ENCODE measurements at places on chromosomes 2 and 18.

GRCh38 chr18:13428319-13428718 is 209.8 kb downstream of the LDLRAD4 start:
- DNase-seq: no peak

DNA sequence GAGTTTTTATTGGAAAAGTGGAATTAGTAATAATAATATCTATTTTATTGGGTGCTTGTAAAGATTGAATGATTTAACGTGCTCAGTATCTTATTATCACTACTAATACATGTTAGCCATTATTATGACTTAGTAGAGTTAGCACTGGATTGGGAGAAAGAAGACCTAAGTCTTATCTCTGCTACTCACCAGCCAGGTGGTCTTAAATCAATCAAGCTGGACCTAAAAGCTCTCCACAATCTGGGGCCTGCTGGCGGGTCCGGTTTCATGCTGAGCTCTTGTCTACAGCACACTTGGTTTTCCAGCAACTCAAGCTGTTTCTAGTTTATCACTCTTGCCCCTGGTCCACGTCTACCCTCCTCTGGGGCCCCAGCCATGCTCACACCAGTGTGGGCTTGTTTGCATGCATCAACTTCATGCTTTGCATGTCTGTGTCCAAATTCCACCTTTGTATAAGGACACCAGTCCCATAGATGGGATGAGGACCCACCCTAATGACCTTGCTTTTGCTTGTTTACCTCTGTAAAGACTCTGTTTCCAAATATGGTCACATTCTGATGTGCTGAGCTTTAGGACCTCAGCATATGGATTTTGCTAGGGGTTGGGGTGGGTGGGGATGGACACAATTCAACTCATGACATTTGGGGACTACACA is 363.1 kb downstream of the LPIN1 start:
- DNase-seq: no peak

DNA sequence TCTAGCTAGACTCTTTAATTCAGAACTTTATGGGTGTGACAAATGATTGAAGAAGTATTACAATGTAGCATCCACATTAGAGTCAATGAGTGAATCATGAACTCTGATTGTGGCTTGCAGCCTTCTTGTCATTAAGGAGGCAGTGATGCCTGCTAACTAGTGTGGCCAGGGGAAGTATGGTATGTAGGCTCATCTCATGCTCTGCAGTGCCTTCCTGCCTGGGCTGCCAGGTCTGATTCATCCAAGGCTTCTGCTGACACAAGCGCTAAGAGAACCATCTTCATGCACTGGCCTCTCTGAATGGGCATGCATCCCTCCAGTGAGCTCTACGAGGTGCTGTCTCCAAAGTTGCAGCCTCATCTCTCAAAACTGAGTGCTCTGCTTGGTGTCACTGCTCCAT is 144.3 kb downstream of the MTCL1 start:
- DNase-seq: no peak

- DNase-seq: peak; percentile 41
Observed at GRCh38 chr2:160652236-160652635, 158.6 kb upstream of the RBMS1 start.

GRCh38 chr18:38198526-38198925 is 632.9 kb upstream of the CELF4 start:
- DNase-seq: no peak

- no peak for DNase-seq
Observed at GRCh38 chr18:1304392-1304992, 399.8 kb downstream of the ADCYAP1 start.

GRCh38 chr2:64453770-64454385 is at the start of gene LGALSL:
LGALSL (plus strand) TSS chr2:64454162; CDS start chr2:64454546, 384 bp downstream.
- DNase-seq: no peak

- DNase-seq: no peak
Observed at GRCh38 chr18:38116716-38117115, 551.1 kb upstream of the CELF4 start.

DNA sequence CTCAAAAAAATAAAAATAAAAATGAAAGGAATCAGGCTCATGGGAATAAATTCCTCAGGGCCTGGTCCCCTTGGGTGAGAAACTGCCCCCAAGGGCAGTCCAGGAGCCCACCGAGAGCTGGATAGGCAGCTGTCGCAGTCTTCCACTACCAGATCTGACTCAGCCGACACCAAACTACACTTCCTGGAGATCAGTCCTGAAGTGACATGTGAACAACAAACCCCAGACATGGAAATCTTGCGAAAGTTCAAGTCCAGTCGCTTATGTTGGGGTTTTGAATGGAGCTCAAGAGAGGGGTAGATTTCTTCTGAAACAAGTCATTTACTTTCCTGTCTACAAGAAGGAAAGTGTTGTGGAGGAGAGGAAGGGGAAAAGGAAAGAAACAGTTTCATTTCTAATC is 12.9 kb downstream of the ADCY3 start:
- DNase-seq: no peak

DNA sequence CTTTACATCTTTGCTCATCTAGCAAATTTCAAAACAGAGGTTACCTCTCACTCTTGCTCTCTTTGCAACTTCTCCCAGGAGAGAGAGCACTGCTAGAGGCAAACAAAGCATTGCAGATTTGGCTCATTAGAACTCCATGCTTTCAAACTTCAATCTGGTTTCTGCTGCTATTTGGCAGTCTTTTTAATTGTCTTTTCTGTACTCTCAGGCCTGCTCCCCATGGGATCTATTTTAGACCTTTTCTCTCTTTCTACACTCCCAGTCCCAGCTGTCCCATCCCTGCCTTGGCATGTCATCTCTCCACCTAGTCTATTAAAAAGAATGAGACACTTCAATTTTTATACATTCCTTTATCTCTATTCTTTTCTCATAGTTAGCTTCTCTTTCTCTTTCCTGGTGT is 15.2 kb downstream of the KCNJ3 start:
- DNase-seq: no peak

DNA sequence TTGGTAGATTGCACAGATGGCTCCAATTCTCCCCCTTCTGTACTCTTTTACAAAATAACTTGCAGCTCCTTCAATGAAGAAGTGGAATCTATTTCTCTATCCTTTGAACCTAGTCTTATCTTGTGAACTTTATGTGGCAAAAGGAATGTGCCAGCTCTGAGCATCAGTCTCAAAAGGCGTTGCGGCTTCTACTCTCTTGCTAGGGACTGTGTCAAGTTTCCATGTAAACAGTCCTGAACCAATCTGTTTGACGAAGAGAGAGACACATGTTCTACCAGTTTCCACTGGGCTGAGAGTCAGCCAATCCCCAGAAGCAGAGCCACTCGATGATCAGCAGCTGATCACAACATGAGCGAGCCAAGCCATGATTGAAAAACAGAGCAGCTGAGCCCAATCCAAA is 439.7 kb upstream of the SETBP1 start:
- DNase-seq: no peak

GRCh38 chr18:62080172-62080900 is 106.5 kb downstream of the PIGN start:
- no peak for DNase-seq

DNA sequence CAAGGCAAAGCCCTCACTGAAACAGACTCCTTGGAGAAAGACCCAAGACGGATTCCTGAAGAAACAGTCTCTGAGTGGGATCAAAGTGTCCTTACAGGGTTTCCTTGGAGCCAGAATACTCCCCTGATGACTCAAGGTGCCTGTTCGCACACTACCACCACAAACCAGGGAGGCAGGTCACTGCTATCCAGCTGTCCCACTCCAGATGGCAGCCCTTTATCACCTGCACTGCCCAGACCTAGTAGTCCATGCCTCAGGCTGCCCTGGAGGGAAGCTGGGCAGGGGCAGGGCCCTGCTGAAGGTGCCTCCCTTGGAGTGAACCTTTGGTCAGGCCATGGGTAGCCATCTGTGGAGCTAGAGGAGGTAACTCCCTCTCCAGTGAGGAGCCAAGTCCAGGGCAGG is 34.1 kb downstream of the TRABD2A start:
- no peak for DNase-seq

DNA sequence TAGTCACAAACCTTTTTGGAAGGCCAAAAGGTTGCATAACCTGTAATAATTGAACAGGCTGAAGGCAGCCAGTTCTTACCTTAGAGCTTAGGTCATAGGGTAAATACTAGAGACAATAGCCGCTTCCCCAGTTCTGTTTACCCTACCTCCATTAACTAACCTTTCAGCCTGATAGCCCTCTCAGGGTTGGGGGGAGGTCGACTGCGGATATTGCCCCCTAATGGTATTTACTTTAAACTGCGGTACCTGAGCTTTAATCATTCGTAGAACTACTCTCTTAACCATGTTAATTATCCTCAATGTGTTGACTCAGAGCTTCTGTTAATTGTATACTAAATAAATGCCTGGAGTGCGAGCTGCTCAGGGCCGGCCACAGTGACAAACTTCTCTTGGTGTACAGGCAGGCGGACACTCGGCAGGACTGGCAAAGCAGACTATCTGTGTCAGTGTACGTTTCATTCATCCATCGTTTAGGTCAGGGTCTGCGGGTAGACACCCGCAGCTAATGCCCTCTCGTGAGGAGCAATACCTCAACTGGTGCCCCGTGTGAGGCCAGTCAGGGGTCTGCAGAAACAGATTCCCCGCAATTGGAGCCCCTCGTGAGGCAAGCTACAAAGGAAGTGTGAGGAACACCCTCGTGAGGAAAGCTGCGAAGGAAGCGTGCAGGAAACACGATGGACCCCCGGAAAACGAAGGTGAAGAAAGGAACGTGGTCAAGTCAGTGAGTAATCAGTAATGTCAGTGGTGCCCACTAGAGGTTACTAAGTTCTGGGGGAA is 115.3 kb upstream of the SCN7A start:
- DNase-seq: no peak

DNA sequence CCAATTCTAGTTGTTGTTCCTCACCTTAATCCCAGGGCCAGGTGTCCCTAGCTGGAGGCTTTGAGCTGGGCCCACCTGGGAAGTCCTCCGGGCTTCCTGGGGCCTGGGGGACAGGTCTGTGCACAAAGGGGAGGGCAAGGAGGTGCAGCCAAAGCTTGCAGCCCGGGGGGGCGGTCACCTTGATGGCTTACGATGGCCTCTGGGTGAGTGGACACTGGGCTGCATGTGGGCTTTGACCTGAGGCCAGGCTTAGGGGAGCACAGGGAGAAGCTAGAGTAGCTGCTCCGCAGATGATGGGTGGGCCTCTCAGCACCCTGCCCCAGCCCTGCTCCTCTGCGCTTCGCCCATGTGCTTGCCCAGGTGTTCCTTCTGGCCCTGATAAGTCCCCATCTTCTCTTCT is 41.8 kb upstream of the HAAO start:
- no peak for DNase-seq

GRCh38 chr2:176111309-176111663 is 4.2 kb downstream of the HOXD11 start:
- DNase-seq: no peak

DNA sequence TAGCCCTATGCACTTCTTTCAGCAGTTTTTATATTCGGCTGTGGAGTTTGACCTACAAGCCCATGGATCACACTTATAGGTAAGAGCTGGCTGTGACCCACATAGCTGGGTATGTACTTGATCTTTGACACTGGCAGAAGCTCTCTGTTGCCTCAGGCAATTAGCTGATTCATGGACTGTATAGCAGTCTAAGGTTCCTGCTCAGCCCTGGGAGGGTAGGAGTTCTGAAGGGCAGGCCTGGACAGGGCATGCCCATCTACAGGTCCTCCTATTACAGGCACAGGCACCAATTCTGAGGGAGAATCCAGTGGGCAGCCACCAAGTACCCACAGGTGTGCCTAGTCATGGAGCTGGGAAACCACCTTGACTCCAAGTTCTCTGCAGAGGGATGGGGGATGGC is 301.8 kb upstream of the GALNT5 start:
- no peak for DNase-seq

GRCh38 chr2:27962006-27962405 is 71.5 kb downstream of the BABAM2 start:
- DNase-seq: no peak

GRCh38 chr2:195505701-195506100 is 151.3 kb upstream of the SLC39A10 start:
- no peak for DNase-seq

DNA sequence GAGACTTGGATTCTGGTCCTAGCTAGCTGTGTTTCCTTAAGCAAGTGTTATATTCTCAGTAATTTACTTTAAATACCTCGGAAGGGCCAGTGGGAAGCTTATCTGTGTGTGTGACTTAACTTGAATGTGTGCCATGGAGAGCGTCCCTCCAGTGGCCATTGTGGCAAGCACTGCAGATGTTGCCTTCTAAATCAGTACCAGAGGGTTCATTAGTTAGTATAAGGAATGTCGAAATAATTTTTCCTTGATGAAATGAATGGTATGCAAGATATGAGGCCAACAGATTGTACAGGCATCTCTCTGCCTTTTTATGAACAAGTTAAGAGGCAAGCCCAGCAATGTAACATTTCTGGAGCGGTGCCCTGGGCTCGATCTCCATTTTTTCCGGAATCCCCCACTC is 52.0 kb downstream of the FBXO36 start:
- no peak for DNase-seq

DNA sequence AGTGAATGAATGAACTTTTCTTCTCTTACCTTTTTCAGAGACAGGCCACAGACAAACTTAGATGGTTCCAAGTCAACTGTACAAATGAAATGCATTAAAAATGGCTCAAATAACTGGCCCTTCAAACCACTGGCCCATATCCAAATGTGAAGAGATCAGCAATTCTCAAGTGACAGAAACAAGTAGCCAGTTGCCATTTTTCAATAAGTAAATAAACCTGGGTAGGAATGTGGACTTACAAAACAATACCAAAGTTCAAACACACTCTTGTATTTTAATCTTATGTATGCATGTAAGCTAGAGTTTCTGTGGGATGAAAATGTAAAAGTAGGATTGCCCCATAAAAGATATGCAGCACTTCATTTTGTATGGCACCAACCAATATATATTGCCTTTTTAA is 129.2 kb downstream of the MEP1B start:
- no peak for DNase-seq

DNA sequence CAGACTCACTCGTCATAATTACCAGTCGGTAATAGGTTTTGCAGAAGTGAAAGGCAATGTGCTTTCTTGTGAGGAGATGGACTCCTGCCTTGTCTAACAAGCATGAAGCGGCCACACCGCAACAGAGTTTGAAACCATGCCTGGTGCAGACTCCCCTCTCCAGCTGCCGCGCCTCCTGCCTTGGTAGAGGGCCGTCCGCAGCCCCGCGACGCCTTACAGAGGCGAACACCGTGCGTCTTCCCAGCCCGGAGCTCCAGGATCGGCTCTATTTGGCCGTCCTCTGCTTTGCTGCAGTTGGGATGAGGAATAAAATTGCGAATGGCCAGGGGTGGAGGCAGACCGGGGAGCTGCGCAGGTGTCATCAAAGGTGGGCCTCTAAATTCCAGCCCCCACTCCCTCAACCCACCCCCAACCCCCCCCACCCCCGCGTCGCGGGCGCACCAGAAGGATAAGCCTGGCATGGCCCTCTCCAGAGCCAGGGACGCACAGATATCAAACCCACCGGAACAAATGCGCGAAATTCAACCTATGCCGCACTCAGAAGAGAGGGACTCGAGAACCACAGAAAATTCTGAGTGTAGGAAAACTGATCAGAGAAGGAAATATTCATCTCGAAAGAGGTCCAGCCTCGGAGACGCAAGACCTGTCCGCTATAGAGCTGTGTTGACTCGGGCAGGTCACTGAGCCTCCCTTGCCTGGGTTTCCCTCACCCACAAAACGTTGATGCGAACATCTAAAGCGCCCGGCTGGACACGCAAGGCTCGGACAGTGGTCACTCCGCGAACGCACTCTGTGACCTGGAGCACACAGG is 1.1 kb downstream of the TRABD2A start:
- DNase-seq: no peak
